SK-N-MC (cell line): ENCODE measurements at places on chromosomes 12 and 14.
A peak's percentile ranks its signal among the peaks of the same experiment; 100 is the strongest.

DNA sequence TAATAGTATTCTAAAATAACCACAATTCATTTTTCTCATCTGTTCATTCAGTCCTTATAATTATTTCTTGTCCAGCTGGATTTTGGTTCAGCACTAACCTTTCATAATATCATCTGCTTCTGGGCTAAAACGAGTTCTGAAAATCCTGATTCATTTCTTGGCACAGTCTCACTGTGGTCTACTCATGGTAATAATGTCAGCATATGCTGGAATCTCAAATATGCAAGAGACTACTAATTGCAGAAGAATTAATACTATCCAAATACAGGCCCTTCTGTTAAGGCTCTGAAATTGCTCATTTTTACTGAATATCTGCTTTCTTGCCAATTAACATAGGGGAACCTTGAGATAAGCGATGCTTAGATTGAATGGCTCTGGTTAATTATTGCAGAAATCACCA, 597.1 kb downstream of the RPL10L start:
- DNase-seq = no peak

DNA sequence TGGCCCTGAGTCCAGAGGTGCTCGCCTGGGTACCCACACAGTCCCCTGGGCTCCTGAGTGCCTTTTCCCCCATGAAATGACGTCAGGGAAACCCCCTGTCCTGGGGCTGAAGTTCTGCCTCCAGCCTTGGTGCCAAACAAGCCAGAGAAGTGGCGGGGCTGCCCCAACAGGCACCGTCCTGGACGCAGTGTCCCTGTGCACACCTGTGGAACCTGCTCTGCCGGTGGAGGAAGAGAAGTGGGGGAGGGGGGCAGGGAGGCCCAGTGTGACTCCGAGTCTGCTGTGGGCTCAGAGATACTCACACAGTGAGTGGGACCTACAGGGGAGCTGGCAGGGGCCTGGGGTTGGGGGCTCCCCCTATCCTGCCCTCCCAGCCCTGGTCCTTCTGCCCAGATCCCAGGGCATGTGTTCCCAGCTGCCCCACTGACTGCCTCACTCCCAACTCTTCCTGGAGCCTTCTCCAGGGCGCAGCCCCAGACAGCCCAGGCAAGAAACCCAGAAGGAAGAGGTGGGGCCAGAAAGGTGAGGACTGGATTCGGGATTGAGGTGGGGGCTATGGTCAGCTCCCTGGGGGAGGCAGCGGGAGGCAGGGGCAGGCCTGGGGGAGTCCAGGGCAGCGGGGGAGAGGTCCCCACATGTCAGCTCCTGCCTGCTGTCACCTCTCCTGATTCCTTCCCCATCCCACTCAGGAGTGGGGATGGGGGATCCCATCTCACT, 24.7 kb downstream of the CCDC85C start:
- DNase-seq = no peak

DNA sequence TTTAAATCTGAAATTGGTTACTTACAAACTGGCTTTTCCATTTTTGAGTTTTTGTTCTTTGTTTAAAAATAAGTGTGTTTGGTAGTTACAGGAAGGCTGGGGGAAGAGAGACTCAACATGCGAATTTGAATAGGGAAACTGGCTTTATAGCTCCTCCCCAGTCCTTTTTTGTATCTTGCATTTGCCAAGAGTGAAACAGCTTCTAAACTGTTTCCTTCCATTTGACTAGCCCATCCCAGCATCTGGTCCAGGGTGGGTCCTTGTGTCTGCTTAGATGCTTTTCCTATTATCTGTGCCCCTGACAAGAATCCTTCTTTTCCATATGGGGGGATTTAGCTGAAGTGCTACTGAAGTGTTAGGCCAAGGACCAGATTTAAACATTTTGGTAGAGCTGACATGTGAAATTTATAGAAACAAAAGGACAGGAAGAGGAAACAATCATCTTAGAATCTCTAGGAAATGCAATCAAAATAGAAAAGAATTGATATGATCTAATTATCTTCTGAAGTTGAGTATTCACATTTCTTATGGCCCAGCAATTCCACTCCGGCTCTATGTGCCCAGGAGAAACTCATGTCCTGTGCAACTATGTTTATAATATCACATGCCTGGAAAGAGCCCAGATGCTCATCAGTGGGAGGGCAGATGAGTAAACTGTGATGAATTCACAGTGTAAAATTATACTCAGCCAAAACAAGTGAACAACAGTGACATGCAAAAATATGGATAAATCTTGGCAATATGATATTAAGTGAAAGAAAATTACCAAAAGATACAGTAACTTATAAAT, 7.4 kb downstream of the SMOC1 start:
- no peak for DNase-seq

GRCh38 chr12:95072900-95073697, at the start of gene NR2C1:
NR2C1 (minus strand) TSS chr12:95073618; CDS start chr12:95067384, 6,234 bp downstream.
- peak; percentile 34 for DNase-seq

GRCh38 chr14:99889268-99889667, 96.1 kb downstream of the EML1 start:
- DNase-seq = no peak

GRCh38 chr14:65628664-65629063, 216.1 kb downstream of the FUT8 start:
- no peak for DNase-seq

DNA sequence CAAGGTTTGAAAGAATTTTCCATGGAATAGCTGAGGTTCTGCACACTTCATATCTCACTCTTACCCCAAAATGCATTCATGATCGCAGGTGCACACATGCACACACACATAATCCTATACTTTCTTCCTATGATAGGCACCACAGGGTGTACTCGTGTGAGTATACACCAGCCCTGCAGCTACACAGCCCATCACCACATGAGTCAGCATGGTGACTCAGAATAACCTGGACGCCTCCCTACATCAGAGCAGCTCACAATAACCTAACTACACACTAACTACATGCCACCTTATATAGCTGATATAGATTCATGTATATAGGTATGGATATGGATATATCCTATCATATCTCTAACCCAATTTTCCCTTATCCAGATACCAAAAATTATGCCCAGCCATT, 850.2 kb upstream of the TMEM132C start:
- no peak for DNase-seq

- DNase-seq = no peak
These were observed 111.9 kb upstream of the CCDC175 start for GRCh38 chr14:59688224-59689170.

DNA sequence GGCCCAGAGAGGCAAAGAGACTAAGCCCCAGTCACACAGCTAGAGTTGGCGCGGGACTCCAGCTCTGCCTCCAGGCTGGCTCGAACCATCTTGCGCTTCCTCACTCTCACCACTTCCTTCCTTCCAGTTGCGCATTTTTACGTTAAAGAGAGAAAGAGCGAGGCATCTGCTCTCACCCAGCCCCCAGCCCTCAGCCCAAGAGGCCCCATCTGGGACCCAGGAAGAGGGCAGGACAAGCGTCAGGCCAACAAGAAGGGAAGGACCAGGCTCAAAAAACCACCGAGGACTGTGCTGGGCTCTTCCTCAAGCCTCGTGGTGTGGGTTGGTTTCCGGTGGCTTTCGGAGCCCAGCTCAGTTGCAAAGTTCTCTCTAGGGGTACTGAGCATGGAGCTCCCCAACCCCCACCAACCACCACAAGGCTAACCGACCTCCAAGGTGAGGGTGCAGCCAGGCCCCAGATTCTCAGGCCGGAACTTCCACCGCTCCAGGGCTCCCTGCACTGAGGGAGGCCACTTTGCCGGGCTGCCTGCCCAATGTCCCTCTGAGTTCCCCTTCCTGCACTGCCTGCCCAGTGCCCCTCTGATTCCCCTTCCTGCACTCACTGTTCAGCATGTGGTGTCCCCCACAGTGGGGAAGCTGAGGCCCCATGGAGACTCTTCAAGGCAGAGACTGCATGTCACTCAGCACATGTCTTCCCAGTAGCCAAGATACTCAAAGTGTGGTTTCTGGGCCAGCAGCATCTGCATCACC, 35.9 kb downstream of the TESC start:
- no peak for DNase-seq

DNA sequence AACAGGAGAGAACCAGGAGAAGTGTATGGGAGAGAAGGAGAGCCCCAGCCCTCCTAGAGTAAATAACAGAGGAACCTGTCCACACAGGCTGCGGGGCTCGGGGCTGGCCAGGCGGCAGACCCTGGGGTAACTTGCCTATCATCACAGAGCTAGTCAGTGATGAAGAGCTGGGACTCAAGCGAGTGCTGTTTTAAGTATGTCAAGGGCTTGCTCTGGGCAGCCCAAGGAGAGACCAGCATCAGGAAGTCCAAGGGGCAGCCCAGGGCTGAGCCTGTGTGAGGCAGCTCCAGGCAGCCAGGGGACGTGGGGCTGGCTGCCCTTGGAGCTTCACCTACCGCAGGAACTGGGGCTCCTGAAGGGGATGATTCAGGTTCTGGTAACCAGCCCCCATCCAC, 10.0 kb downstream of the VWF start:
- no peak for DNase-seq

- no peak for DNase-seq
These were observed 234.8 kb upstream of the FKBP4 start for GRCh38 chr12:2559931-2560330.

DNA sequence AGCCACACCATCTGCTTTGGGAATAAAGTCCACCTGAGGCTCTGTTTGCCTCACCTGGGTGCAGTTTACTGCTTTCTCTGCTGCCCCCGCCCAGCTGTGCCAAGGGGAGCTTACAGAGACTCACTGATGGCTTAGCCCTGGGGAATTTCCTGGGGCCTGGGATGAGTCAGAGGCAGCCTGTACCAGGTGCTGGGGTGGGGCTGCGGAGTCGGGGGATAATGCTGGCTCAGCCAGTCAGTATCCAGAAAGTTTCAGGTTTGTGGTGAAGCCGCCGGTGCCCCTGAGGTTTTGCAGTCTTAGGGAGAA, 22.3 kb downstream of the PLEKHG3 start:
- no peak for DNase-seq

GRCh38 chr12:133058203-133059113, 21.1 kb downstream of the ZNF84 start:
- DNase-seq = no peak

DNA sequence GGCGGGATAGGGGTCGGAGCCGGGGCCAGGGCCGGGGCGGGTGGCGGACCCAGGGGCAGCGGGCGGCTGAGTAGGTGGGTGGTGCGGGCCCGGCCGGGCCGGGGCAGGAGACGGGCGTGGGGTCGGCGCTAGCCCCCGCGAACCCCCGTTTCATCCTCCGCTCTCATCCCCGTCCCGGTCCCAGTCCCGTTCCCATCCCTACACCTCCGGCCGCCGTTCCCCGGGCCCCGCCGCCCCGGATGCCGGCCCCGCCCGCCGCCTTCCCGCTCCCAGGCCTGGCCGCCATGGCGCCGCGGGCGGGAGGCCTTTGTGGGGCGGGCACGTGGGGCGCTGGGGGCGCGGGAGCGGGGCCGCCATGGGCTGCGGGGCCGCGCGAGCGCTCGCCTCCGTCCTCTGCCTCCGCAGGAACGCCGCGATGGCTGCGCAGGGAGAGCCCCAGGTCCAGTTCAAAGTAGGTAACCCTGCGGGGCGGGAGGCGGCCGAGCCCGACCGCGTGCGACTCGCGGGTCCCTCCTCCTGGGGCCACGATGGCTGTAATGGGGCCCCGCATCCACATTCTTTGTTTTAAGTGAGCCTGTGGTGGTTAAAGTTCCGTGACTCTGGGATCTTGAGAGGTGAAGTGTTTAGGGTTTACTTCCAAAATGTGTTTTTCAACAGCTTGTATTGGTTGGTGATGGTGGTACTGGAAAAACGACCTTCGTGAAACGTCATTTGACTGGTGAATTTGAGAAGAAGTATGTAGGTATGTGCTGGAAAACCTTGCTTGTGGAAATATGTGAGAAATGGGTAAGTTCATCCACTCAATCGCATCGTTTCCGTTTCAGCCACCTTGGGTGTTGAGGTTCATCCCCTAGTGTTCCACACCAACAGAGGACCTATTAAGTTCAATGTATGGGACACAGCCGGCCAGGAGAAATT, 572 bp downstream of the RAN start:
- no peak for DNase-seq

GRCh38 chr14:97388408-97388807, 591.2 kb downstream of the VRK1 start:
- no peak for DNase-seq

GRCh38 chr12:105072888-105073488, 11.3 kb downstream of the ALDH1L2 start:
- DNase-seq = no peak

DNA sequence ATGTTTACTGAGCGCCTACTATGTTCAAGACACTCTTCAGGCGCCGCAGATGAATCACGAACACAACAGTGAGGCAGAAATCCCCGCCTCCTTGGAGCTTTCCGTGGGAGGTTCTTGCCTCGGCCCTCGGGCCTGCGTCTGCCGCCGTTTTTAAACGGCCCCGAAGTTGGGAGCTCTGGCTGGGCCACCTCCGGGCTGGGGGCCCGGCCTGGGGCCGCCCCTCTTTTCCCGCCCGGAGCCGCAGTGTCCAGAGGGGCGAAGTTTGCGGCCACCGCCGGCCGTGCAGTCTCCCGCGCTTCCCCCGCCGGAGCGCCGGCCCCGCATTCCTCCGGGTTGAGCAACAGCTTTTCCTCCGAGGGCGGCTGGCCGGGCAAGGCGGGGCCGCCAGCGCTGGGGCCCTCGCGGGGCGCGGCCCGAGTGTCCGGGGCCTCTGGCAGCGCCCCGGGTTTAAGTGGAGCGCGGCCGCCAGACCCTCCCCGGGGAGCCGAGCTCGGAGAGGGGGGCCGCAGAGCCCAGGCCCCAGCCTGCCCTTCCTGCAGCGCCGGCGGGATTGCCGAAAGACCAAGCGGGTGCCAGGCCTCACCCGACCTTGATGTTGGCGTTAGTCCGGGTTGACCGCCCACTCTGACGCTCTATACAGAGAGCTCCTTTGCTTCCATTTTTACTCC, 18.7 kb upstream of the CTDSP2 start:
- no peak for DNase-seq

DNA sequence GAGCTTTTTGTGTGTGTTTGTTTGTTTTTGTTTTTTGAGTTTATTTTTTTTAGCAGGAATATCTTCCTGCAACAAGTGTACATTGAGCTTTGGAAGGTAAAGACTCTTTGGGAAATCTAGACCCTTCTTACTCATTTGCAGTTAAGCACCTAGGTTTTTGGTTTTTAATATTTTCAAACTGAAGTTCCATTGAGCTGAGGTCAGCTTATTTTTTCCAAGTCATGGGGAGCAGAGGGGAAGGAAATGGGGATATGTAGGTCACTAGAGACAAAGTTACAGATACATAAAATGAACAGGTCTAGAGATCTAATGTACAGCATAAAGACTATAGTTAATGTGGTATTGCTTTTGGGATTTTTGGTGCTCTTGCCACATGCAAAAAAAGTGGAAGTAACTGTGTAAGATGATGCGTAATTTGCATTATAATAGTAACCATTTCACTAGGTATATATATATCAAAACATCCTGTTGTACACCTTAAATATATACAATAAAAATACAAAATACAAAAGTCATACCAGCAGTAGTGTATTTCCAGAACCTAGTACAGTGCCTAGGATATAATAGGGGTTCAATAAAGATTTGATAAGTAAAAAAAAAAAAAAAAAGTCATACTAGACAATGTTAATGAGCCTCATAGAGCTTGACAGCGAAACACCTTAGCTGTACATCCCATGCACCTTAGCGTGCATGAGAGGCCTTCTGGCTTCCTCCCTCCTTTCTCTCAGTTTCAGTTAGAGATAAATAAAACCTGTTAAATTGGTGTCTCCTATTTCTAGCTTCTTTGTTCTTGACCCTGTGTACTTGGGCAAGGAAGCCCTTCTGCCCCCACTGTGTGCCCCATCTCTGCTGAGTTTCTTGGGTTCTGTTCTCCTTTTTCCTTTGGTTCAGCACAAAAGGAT, 22.7 kb downstream of the CGRRF1 start:
- DNase-seq = no peak
